Stimulated activated CD4-positive, alpha-beta T cell treated with anti-CD3 and anti-CD28 coated beads, Interleukin-2, amount 100 ng/mL, for 24 hours (primary cell): ENCODE measurements at places on chromosomes 7 and 10.
A peak's percentile ranks its signal among the peaks of the same experiment; 100 is the strongest.

- no peak for DNase-seq
Observed at GRCh38 chr7:30465046-30465810, 13.4 kb downstream of the NOD1 start.

DNA sequence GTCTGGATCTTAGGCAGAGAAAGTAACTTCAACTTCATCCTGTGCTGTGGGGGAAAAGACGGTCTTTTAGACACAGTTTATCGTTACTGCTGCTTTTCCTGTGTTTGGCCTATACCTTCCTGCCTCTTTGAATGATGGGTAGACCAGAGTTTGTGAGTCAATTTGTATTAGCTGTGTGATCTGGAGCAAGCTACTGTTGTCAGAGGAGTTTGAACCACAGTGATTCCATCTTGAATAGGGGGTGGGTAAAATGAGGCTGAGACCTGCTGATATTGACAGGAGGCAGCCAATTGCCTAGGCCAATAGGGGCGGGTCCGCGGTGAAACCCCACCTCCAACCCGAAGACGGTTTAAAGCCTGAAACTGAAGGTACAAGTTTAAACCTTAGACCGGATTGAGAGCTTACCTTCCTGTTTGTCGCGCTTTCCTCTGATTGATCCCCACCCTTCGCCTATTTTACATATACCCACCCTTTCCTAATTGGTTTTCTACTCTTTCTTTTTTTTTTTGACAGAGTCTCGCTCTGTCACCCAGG lies 35.8 kb upstream of the EIF4H start:
- no peak for DNase-seq

- DNase-seq, result no peak
Observed at GRCh38 chr10:74490551-74490950, 335.8 kb upstream of the KAT6B start.

DNA sequence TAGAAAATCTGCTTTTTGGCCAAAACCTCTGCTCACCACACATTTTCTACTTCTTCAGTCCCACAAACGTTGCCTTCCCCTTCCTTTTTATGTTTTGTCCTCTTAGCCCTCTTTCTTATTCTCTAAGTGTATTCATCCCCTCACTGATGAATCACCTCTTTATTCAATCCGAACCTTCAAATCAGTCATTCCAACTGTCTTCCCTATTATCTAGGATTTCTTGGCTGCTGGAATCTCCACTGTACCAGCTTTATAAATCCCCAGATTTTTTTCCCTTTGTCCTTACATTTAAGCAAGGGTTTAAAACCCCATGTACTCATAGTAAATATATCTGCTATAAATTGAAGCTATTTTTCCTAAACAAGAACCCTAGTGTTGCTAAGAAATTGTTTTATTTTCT lies 176.9 kb downstream of the SEMA3A start:
- DNase-seq, result no peak

DNA sequence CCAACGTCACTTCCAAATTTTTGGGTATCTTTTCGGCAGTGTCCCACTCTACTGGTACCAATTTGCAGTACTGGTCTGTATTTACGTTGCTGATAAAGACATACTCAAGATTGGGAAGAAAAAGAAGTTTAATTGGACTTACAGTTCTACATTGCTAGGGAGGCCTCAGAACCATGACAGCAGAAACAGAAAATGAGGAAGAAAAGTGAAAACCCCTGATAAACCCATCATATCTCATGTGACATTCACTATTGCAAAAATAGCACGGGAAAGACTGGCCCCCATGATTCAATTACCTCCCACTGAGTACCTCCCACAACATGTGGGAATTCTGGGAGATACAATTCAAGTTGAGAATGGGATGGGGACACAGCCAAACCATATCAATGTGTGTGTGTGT lies 364.0 kb upstream of the KCND2 start:
- DNase-seq, result no peak

GRCh38 chr10:126022841-126023240 lies 126.5 kb downstream of the FANK1 start:
- no peak for DNase-seq

DNA sequence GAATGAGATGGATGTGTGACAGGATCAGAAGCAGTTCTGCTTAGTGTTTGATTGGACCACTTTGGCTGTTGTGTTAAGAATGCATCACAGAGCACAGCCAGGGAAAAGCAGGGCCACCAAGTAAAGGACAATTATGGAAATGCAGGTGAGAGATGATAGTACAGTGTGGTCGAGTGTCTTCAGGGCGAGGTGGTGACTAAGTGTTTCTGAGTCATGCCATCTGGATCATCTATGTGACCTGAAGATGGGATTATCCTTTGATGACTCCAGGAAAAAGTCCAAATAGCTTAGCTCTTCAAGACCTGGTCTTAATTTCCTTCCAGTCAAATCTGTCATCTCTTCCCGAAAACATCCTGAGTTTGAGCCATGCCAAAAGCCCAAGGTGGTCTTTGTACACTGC lies 523.2 kb upstream of the IGFBP3 start:
- no peak for DNase-seq

GRCh38 chr10:63636812-63637211 lies 115.6 kb downstream of the REEP3 start:
- DNase-seq, result no peak

- DNase-seq, result peak; percentile 83
Observed at GRCh38 chr10:62681211-62681940, 123.1 kb upstream of the ADO start.

DNA sequence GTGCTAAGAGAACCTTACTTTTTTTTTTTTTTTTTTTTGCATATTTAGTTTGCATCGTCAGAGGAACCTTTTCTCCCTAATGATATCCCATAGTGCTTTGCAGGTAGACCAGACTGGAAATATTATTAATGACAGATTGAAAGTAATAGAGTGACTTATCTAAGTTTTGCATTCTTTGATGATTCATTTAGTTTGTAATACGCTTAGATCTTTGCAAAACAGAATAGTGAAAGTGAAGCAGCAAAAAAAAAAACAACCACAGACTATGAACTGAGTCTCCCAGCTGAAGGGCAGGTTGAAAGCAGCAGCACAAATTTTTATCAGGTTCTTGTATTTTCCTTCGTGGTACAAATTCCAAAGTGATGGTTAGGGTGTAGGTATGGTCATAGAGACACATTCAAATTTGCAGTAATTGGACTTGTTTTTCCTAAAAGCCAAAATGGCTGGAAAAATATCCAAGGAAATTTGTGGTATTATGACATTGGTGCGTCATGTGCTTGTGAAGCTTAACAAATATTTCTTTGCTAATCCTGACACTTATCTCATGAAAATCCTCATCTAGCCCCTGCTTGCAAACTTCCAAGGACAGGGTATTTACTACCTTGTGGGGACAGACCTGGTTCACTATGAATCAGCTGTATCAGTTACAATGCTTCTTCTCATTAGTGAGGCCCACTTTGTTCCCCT lies 81.8 kb upstream of the CREB5 start:
- no peak for DNase-seq

GRCh38 chr10:100737355-100738054 lies 7.9 kb upstream of the PAX2 start:
- no peak for DNase-seq

- no peak for DNase-seq
Observed at GRCh38 chr10:8349610-8350249, 295.2 kb downstream of the GATA3 start.

GRCh38 chr10:121521794-121522556 lies 76.3 kb downstream of the FGFR2 start:
- DNase-seq, result no peak

DNA sequence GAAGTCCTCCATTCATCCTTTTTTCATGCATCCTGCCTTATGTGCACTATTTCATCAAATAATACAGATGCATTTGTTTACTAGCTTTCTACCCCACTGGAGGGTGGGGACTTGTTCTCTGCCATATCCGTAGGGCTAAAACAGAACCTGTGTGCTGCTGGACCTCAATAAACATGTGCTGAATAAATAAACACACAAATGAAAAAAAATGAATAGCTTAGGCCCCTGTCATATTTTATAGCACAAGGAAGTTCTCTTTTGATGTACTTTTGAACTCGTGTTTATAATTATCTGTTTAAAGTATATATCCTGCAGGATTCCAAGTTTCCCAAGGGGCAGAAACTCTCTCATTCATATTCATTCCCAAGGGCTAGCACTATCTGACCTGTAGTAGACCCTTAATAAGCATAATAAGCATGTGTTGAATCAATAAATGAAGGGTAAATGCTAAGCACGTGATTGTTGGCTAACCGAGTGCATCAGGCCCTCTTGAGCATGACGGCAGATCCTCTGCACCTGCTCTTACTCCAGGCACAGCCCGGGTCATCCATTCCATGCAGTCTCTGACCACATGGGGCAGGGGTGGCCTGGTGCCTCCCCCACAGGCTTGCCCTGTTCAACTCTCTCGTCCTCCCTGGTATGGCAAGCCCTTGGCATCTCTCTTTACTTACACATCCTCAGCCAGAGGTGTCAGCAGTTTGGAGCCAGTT lies 474.1 kb upstream of the ZMIZ1 start:
- DNase-seq, result no peak

GRCh38 chr10:30056767-30057355 lies 2.5 kb downstream of the JCAD start:
- DNase-seq, result no peak

- DNase-seq, result no peak
Observed at GRCh38 chr7:43546231-43546630, 36.7 kb upstream of the STK17A start.

DNA sequence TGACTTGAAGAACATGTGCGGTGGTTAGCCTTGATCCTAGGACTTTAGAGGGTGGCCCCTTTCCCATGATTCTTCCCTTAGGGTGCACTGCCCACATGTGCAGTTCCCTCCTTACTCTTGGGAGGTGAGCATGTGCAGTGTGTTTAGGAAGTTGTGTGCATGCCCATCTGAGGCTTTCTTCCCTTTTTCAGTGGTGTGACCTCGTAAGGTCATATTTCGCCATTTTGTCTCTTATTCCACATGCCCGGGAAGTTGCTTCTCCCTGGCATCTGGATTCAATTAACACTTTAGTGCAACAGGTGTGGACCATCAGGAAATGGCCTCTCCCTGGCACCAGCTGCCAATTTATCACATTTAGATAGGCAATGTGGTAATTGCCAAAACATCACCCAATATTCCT lies 380.6 kb upstream of the VSTM2A start:
- DNase-seq, result no peak

DNA sequence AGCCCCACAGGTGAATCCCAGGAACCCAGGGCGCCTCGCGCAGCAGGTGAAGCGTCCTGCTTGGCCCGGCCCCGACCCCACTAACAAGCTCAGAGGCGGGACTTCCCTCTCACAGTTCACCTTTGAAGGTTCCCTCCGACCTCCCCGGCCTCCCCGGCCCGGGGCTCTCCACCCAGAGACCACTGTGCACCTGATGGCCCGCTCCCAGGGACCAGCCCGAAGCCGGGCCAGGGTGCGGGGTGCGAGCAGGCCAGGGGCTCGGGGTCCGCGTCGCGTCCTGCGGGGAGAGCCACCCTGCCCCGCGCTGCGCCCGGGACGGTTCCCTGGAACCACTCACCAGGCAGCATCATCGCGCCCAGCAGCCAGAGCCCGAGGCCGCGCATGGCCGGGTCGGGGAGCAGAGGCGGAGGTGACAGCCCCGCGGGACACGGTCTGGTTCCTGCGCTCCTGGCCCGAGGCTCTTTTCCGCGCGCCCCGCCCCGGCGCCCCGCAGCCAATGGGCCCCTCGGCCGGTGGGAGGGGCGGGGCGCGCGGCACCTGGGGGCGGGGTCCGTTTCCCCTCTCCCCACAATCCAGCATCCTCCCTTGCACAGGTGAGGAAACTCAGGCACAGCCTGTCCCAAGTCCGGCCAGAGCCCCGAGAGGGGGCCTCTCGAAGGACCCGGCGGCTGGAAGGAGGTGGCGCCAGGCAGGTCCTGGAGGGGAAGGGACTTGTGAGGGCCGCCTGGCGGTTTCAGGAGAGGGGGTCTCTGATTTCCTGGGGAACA lies at the start of gene ADAM8:
Gene ADAM8, minus strand, starts transcription at position 434 of the 767 bp plus-strand sequence. Its CDS starts 51 bp downstream, at position 383.
- DNase-seq, result peak; percentile 67

- no peak for DNase-seq
Observed at GRCh38 chr10:70493660-70494234, 15.2 kb downstream of the PALD1 start.
